ENCODE measurements at places on chromosomes 16 and 17. TPM values are rescaled to one million over a fixed set of nuclear protein-coding genes. Genes with fewer than 3 reads are reported as not detected.

GRCh38 chr17:385836-386140, 33.2 kb upstream of the RPH3AL start:
- DNase-seq: no peak

DNA sequence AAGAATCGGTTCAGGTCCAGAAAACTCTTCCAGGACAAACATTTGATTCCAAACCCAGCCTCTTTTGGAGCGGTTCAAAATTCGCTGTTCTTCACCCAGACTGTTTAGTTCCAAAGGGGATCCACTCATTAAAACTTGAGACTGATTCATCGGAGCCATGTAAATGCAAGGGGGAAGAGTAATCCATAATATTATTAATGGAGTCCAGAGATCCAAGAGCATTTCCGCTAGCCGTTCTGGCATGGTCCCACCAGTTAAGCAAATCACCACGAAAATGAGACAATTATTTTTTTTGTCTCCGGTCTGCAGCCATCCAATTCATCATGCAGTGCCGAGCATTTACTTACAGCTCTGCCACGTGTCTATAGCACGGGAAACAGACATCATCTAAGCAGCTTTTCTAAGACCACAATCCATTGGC, 15.1 kb downstream of the CDH8 start:
- DNase-seq: peak; percentile 42

DNA sequence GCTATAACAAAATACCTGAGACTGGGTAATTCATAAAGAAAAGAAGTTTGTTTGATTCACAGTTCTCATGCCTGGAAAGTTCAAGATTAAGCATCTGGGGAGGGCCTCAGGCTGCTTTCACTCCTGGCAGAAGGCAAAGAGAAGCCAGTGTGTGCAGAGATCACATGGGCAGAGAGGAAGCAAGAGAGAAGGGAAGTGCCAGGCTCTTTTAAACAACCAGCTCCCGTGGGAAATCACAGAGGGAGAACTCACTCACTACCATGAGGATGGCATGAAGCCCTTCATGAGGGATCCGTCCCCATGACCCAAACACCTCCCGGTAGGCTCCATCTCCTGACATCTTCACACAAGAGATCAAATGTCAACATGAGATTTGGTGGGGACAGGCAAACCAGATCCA, 501.6 kb downstream of the MAF start:
- DNase-seq: no peak

DNA sequence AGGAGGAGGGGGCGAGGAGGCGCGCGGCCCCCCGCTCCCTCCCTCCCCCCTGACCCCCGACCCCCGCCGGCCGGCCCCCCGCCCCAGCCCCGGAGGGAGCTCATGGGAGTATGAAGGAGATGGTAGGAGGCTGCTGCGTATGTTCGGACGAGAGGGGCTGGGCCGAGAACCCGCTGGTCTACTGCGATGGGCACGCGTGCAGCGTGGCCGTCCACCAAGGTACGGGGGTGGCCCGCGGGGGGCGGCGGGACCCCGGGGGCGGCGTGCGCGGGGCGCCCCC, 390 bp downstream of the MLLT6 start:
- no peak for DNase-seq

DNA sequence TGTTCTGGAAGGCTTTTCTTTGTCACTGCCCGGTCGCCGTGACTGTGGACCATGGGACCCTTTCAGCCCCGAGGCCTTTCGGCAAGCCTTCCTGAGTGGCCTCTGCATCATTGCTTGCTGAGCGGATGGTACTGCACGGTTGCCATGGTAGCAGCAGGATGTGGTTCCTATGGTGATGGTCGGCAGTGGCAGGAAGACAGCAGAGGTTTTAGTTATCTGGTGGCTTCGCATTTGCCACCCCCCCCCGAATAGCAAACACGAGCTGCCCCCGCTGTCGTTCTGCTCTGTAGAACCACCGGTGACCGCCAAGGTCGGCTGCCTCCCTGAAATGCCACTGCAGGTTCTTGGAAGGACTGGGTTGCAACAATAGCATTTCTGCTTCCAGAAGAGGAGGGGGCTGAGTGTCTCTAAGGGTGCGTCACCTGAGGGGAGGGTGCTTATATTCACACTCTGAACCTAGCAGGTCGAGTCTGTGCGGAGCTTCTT, 76.6 kb downstream of the CMIP start:
- no peak for DNase-seq

- no peak for DNase-seq
Observed at GRCh38 chr17:16068323-16068722, 68.7 kb downstream of the TTC19 start.

GRCh38 chr17:75237100-75238014, 24.0 kb downstream of the GGA3 start:
- DNase-seq: no peak

DNA sequence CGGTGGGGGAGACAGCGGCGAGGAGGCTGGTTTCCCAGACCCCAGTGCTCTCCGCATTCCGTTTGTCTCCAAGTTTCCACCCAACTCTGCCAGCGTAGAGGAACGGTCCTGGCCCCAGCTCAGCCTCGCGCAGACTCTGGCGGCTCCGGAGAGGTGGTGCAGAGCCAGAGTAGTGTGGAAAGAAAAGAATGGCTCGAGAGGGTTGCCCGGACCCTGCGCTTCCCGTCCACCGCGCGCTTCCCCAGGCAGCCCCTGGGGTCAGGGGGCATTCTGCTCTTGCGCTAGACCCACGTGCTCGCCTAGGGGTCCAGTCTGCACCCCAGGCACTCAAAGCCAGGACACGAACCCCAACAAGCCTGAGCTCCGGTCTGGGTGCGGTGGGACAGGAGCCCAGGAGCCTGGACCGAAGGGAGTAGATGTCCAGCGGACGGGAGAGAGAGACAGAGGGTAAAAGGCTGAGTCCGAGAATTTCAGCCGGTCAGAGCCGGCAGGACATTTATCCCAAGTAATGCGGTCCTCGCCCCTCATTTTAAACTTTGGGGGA, 3.8 kb downstream of the PMP22 start:
- DNase-seq: peak; percentile 42

DNA sequence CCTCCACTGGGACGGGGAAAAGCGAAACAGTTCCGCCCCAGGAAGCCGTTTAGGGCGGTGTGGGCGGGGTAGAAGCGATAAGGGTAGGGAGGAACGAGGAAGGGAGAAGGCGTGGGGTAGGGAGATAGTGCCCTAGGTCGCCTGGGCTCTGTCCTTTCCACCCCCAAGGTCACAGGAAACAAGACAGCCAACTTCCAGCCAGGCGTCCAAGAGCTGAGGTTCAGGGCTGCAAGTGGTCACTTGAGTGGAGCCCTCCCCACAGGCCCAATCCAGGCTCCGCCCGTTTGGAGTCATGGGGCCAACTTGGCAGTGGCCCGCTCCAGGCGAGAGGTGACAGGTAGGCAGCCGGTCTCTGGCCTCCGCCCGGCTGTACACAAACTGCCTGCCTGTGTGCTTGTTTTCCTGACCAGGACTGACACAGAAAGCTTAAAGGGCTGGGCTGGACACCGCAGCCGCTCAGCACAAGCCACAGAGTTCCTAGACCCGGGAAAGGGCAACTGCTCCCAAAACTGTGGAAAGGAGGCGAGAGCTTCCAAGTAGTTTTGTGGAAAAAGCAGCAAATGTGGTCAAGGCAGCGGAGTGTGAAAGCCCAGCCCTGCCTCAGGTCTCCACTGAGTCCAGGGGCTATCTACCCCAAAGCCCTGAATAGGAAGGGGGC, at the start of gene RILP:
TSS of gene RILP (minus strand) at position 23 of the 658 bp plus-strand sequence. CDS start 62 bp downstream, outside the sequence.
- no peak for DNase-seq

DNA sequence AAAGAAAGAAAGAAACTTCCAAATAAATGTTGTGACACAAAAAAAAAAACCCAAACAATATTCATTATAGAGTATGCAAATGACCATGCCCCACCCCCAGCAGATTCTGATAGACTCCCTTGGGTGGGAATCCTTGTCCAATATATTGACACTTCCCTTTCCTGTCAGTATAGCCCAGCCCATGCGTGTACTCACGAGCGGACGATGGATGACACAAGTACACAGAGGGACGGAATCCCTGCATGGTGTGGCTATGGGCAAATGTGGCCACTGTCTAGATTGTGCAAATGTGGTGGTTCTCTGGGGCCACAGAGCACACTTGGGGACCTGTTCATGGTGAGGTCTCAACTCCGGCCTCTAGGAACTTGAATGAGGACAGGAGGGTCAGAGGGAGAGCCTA, 3.1 kb downstream of the RAB37 start:
- no peak for DNase-seq

DNA sequence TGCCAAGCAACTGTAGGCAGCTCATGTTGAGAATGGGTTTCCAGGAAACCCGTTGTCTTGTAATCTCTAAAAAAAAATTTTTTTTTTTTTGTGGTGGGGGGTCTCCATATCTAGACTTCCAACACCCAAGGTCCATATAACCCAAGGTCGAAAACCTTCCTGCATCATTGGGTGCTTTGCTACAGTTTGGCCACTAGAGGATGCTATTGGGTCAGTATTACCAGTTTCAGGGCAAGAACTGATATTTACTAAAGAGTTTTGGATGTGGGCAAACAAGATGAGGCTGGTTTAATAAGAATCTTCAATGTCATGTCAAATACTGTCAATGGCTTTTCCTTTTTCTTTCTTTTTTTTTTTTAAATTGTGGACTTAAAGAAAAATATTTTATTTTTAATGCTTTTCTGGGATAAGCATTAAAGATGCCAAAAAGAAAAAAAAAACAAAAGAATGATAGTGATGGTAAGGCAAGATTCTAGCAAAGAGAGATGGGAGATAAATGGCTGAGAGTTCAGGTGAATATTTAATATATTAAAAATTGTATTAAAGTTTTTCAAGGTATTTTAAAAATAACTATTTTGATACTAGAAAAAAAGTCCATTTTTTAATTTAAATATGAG, 62.2 kb downstream of the DHRS7C start:
- DNase-seq: peak; percentile 36

- DNase-seq: peak; percentile 10
Observed at GRCh38 chr17:82775001-82775823, 23.3 kb downstream of the TBCD start.

DNA sequence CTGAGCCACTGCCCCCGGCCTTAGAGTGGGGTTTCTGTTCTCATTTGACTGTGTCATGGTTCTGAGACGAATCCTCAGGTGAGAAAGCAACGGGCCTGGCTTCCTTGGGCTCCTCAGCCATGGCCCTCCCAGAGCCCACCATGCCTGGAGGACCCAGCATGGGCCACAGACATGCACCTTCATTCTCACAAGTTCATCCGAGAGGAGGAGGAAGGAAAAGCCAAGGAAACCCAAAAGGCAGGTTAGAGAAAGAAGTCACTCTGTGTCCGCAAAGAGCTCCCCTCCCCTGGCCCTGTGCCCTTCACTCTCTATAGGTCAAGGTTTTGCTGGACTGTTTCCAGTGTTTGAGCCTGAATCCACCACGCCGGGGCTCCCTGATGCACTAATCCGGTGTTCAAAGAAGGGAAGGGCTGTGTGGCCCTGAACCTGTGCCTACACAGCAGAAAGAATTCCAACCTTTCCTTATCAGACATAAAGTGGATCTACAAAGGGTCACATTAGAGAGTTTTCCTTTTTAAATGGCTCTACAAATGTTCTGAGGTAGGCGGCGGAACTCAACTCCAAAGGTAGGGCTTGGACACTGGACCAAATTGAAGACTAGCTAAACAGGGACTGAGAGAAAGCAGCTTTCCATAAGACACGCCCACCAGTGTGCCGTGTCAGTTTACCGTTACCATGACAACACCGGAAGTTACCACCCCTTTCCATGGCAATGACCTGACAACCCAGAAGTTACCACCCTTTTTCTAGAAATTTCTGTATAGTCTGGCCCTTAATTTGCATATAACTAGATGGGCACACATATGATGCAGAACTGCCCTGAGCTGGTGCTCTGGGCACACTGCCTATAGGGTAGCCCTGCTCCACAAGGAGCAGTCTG, 15.9 kb upstream of the PECAM1 start:
- no peak for DNase-seq

GRCh38 chr17:55830699-55831471, 80.0 kb downstream of the PCTP start:
- DNase-seq: no peak

DNA sequence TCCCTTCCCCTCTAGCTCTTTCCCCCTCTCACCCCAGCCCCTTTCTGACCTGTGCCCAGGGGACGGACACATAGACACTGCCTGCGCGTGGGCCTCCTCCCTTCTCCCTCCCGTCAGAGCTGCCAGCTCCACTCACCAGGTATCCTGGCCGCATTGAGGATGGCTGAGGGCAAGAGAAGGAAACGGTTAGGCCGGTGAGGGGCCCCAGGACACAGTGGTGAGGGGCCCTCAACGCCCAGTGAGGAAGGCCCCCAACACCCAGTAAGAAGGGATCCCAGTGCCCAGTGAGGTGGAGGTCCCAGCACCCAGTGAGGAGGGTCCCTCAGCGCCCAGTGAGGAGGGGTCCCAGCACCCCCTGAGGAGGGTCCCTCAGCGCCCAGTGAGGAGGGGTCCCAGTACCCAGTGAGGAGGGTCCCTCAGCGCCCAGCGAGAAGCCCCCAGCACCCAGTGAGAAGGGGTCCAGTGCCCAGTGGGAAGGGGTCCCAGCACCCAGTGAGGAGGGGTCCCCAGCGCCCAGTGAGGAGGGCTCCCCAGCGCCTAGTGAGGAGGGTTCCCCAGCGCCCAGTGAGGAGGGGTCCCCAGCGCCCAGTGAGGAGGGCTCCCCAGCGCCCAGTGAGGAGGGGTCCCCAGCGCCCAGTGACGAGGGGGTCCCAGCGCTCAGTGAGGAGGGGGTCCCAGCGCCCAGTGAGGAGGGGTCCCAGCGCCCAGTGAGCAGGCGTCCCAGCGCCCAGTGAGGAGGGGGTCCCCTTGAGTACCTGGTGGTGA, 1.1 kb downstream of the PRSS22 start:
- DNase-seq: no peak

DNA sequence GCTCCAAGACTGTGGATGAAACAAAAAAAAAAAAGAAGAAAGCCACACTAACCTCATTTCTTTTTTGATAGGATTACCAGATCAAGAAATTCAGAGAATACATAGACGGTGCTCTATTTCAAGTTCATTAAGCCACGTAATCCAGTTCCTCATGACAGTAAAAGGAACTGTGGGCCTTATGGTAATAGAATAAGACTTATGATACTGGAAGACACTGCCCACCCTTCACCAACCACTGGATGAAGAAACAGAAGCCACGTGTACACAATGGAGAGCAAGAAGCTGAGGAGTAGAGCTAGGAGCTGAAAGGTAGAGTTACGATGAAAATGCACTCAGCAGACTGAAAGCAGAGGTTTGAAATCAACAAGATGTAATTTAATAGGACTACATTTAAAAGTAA, 11.2 kb downstream of the NCBP3 start:
- no peak for DNase-seq

GRCh38 chr16:185213-185612, 5.0 kb downstream of the HBQ1 start:
- no peak for DNase-seq

DNA sequence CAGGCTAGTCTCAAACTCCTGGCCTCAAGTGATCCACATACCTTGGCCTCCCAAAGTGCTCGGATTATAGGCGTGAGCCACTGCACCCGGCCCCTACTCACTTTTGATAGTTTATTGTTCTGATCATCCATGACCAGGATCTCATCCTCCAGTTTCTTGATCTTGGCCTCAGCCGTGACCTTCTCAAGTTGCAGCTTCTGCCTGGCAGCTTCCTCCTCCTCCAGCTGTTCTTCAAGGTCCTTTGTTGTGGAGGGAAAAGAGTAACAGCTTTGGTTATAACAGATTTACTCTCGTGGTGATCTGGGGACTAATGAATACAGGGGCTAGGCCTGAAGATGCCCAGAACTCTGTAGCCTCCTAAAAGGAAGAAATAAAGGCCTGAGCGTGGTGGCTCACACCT, 89.9 kb downstream of the NDE1 start:
- DNase-seq: no peak

GRCh38 chr16:73797115-73797514, 499.5 kb upstream of the PSMD7 start:
- DNase-seq: no peak

CCL18 gene
- total RNA-seq: not detected

CBX2 gene
- total RNA-seq: 6.7 TPM

LGALS9 gene
- total RNA-seq: 9.4 TPM

VTN gene
- 2.7 TPM for total RNA-seq

KIF19 gene
- total RNA-seq: not detected

KRT12 gene
- total RNA-seq: not detected
